ENCODE measurements at places on chromosomes 16 and 17.

- DNase-seq = no peak
These were observed 194.3 kb upstream of the RPL38 start for GRCh38 chr17:74009056-74009625.

DNA sequence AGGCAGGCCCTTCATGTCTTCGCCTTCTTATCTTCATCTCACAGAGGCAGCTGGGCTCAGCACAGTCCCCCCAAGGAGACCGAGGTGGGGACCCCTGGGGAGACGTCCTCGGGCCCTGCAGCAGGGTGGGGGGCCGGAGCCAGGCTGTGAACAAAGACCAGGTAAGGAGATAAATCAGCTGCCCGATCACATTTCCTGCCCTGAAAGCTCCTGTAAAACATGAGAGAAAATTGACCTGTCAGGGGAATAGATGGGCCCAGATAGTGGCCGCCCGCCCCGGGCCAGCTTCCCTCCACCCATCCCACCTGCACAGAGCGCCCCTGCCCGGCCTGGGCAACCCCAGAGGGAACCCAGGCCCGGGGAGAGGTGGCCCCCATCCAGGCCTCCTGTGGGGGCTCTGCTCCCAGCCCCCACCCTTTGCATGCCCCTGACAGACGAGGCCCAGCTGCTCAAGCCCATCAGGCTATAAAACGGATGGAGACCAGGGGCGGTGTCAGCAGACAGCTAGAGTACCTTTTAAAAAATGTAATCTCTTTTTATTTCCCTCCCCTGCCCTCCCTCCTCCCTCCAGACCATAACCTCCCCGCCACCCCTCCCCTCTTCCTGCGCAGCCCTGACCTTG lies 18.8 kb upstream of the SLC38A10 start:
- no peak for DNase-seq

DNA sequence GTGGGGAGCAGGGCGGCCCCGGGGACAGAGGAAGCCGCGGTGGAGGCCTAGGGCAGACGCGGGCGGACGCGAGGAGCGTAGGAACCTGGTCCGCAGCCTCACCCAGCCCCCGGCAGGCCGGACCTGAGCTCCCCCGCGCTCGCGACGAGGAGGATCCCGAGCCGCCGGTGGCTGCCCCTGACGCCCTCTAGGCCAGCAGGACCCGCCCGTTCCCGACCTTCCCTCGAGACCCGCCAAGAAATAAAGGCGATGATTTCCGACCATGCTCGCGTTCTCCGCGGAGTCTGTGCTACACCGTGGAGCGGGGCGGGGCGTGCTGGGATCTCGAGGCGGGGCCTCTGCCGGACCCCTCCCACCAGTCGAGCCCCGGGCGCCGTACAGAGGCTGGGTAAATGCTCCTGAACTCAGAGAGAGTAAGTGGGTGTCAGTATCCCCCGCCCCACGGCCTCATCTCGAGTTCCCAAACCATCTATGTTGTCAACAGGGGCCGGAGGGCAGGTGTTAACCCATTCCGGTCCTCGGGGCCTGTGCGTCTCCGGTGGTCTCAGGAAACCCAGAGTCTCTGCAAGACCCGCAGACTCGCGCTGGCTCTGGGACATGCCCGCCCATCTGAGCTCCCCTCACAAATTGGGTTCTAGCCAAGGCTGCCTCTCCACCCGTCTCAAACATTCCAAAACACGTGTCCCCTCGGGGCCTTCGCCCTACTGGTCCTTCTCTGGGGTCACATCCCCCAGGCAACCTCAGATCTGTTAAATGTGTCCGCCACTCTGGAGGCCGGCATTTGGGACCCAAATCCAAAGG lies 13.7 kb downstream of the SYCE1L start:
- DNase-seq = no peak

DNA sequence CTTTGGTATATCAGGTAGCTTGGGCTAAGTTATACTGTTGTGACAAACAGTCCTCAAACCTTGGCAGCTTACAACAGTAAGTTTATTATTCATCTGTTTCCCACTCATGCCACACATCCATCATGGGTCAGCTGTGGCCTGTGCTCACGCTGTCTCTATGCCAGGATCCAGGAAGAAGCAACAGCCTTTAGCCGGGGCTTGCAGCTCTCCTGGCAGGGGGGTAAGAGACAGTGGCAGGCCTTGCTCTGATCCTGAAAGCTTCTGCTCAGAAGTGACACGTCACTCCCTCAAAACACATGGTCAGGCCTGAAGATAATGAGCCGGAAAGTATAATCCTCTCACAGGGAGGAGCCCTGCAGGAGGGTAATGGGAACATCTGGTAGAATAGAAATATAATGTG lies 377.6 kb downstream of the CPPED1 start:
- DNase-seq = no peak

DNA sequence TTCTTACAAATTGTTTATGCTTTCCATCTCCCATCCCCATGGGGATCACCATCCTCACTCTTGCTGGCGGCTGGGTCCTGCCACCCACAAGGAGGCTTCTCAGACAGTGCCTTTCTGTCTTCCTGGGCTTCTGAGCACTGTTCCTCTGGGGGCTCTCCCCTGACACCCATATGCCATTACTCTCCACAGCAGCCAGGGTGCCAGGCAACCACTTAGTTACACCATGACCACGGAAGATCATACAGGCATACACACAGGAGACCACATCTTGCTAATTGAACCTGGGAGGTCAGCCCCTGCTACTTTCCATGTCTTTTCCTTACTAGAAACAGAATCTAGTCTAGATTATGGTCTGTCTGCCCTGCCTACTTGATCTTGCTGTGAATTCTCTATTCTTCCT lies 27.7 kb upstream of the HS3ST2 start:
- no peak for DNase-seq

GRCh38 chr16:48123104-48123788 lies 32.5 kb downstream of the ABCC12 start:
- DNase-seq = no peak

- no peak for DNase-seq
These were observed 647 bp downstream of the FBXL20 start for GRCh38 chr17:39400547-39401411.

DNA sequence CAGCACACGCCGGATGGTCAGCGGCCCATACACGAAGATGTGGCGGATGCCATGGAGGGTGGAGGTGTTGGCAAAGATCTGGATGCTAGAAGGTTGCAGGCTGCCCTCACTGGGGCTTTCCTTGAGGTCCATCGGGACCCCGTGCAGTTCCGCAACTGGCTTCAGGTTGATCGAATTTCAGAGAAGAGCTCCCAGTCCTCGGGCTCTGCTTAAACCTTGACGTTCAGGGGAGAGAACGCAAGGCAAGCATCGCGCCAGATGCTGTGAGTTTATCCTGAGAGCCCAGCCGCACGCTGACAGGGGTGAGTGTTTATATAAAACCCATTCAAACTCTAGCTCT lies 98.7 kb upstream of the CCL2 start:
- DNase-seq = no peak

DNA sequence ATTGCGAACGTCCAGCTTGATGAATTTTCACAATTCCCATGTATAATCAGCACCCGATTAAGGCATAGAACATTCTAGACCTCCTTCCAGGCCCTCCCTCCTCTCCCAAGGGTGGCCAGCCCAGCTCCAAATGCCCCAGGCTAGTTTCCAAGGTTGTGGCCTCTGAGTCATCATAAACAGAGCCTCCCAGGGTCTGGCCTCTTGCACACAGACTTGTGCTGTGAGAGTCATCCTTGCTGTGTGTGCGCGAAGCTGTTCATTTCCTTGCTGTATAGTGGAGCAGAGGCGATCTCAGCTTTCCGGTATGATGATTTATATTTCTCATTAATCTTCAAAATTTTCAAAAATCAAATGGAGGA lies 20.5 kb upstream of the JPH3 start:
- no peak for DNase-seq

DNA sequence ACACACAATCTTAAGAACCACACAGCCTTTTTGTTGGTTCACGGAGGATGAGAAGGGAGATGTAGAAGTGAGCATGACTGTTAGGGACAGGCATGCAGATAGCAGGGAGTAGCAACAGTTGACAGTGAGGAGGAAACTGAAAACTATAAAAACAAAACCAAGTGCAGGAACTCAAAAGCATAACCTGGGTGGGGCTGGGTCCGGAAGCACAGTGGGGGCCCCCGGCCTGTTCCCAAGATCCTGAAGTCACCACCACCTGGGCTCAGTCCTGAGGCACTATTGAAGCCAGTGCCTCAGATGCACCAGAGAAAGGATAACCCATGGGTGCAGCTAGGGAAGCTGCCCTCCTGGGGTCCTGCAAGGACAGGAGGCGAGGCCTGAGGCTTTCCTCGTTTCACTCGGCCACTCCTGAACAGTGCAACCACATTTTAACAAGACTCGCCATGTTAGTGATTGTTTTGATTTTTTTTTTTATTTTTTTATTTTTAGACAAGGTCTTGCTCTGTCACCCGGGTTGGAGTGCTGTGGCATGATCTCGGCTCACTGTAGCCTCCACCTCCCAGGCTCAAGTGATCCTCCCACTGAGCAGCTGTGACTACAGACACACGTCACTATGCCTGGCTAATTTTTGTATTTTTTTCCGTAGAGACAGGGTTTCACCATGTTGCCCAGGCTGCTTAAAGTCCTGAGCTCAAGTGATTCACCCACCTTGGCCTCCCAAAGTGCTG lies 27.7 kb upstream of the CBX4 start:
- no peak for DNase-seq

GRCh38 chr17:78925234-78925633 lies at the start of gene TIMP2:
TSS of gene TIMP2 (minus strand) at chr17:78925387. CDS start at chr17:78925088, 299 bp downstream.
- DNase-seq = no peak

DNA sequence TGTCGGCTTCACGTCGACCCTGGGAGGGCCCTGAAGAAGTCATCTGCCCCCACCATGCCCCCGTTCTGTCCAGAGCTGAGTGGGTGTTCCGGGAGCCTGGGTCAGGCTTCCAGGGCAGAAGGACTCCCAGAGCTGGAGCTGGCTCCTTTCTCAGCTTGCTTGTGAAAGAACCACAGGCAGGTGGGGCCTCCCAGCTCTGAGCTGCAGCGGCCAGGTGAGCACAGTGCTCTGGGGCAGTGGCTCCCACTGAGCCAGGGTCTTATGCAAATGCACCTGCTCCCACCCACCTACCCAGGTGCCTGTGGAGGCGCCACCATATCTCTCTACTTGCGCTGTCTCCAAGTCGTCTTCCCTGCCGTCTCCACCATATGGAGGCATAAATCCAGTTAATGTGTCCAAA lies 140.0 kb upstream of the RPL38 start:
- no peak for DNase-seq

Data from cortex of kidney (tissue), 1 donor.